Stimulated activated CD8-positive, alpha-beta memory T cell treated with anti-CD3 and anti-CD28 coated beads, Interleukin-15, amount 100 ng/mL, for 24 hours (primary cell): ENCODE measurements at places on chromosomes 1 and 21.

GRCh38 chr1:74652711-74653139 is 20.9 kb downstream of the ERICH3 start:
- DNase-seq, result no peak

DNA sequence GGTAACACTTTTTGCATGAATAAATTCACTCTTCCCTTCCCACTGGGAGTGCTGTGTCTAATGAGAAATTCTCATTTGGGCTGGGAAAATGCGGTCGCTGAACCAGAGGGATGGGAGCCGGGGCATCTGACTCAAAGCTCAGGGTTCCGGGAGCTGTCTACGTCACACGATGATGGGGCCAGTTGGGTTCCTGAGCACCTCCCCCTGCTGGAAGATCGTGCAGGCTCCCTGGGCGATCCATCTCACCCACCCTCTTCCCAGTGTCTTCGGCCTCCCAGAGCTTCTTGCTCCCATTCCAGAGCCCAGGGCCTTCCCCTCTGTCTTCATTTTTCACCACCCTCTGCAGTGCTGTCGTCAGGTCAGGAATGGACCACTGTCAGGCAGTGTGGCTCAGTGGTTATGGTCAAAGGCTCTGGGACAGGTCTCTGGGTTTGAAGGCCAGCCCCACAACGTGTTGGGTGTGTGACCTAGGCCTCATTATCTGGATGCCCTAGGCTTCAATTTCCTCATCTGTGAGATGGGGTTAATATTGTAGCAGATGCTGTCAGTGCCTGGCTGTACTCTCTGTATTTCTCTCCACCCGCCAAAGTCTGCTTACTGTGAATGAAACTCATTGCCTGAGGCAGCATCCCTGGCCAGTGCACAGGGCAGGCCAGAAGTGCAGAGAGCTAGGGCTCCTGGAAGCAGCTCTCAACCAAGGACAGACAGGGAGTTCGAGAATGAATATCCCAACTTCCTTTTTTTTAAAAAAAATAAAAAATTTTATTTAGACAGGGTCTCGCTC is 31.8 kb downstream of the IGSF21 start:
- DNase-seq, result no peak

GRCh38 chr1:60865166-60865565 is 217.2 kb upstream of the NFIA start:
- no peak for DNase-seq

DNA sequence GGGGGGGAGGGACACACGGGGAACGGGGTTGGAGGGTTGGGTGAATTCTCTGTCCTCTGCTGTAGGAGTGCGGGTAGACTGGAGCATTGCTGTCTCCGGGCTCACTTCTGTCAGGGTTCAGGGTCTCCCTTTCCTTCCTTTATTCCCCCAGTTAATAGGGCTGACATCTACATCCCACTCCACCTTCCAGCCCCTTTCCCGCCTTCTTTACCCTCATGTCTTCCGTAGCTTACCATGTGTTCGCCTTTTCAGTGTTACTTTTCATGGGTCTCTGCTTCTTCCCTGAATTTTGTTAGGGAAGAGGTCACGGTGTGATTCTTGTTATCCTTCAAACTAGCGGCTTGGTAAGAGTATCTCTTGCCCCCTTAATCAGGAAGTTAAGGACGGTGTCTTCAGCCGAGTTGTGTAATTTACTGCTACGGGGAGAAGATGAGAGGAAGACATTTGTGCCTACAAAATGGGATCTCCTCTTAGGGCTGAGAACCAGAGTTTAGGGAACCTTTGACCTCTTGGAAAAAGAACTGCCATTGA is 917 bp downstream of the RAP1A start:
- DNase-seq, result no peak

- DNase-seq, result no peak
Measured at GRCh38 chr1:166900987-166901386, 24.9 kb upstream of the TADA1 start.

DNA sequence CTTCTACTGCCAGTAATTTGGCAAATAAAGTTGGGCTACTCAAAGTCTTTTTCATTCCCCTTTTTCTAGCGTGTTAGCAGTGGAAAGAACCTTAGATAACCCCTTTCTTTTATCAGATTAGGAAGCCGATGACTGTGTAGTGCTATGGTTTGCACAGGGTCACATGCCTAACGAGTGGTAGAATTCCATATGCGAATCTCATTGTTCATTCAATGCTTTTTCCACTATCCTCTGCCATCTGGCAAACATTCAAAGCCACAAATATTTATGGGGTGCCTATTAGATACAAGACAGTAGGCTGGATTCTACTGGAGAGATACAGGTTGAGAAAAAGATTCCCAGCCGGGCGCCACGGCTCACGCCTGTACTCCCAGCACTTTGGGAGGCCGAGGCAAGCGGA is 14.9 kb upstream of the IER5 start:
- no peak for DNase-seq

DNA sequence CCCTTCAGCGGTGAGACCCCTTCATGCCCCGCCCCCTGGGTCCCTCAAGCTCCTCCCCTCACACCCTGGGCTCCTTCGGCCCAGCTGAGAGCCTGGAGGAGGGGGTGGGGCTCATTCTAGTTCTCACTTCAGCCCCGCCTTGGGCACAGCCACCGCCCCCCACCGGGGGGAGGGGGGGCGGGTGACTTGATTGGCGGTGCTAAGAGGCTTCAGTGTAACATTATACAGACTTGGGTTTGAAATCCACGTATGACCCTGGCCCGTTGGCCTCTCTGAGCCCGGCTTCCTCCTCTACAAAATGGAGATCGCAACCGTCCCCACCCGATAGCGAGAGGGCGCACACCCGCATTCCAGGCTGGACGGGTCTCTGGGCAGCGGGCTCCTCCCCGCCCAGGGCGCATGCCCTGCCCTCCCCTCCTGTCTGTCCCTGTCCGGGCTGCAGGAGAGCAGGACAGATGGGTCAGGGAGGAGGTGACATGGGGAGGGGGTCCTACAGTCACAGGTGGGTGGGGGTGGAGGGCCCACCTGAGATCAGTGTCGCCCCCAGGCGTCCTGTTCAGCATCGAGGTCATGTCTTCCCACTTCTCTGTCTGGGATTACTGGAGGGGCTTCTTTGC is 5.1 kb downstream of the CLCNKB start:
- DNase-seq, result no peak

DNA sequence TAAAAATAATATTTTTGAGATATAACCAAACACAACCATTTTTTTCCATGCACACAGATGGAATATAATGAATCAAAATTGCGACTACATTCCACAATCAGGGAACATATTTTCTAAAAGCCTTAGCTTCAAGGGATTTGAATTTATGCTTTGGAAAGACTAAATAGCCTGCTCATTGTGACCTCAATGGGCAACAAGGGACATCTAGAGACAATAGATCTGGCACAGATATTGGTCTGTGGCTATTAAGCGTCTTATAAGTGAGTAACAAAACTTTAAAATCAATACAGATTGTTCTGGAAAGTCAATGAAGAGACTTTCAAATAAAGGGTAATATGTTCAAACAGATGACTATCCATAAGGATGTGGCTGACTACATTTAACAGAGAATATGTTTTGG is 660.6 kb upstream of the ADGRL4 start:
- no peak for DNase-seq
